ENCODE measurements at places on chromosomes 7 and 10.

- H3K27ac ChIP-seq: peak overlapping the region; percentile 67
- H3K4me1 ChIP-seq: peaks cover 38% of the 10 kb centered on the region
- no peak overlapping the region for H3K4me3 ChIP-seq
- DNase-seq: peak; percentile 47
Observed at GRCh38 chr10:113957013-113957412, 86.7 kb upstream of the ADRB1 start.

GRCh38 chr10:22557321-22557720, 157.1 kb downstream of the PIP4K2A start:
- H3K4me1 ChIP-seq: no peaks in the 10 kb centered on the region
- no peak overlapping the region for H3K27ac ChIP-seq
- no peak for DNase-seq
- H3K36me3 ChIP-seq: no peaks in the 10 kb centered on the region

DNA sequence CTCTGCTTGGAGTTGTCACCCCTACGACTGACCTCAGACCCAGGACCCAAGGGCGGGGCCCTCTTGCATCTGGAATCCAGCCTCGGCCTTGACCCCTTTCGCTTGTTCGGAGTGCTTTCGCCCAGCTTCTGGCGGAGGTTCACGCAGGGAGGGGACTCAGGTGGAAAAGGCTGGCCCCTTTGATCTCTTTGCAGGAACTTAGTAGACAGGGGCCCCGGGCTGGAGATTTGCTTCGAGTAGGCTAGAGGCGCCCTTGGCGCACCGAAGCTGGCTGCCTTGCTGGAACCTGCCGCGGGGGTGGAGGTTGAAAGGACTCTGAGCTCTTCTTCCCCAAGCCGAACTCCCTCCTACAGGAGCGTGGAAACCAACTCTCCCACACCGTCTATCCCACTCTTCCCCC, 255.1 kb downstream of the OTUD1 start:
- no peak for DNase-seq
- peaks cover 14% of the 10 kb centered on the region for H3K27me3 ChIP-seq
- no peaks in the 10 kb centered on the region for H3K36me3 ChIP-seq
- no peak overlapping the region for H3K4me3 ChIP-seq
- H3K4me1 ChIP-seq: peaks cover 9% of the 10 kb centered on the region

DNA sequence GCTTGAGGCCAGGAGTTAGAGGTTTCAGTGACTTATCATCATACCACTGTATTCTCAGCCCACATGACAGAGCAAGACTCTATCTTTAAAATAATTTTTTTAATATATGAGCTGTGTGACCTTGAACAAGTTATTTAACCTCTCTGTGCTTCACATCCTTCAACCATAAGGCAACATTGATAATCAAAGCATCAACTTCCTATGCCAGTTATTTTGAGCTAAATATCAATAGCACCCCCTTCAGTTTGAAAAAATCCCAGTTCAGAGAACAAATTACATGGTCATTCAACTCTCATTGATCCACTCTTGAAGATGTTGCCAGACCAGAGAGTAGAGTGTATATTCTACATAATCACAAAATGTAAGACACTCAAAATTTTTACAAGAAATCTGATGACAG, 53.0 kb downstream of the ASNS start:
- DNase-seq: no peak
- H3K4me1 ChIP-seq: no peaks in the 10 kb centered on the region
- no peak overlapping the region for H3K4me3 ChIP-seq
- no peaks in the 10 kb centered on the region for H3K36me3 ChIP-seq
- no peak overlapping the region for H3K27ac ChIP-seq

- no peak overlapping the region for H3K27ac ChIP-seq
- no peaks in the 10 kb centered on the region for H3K36me3 ChIP-seq
- peaks cover 15% of the 10 kb centered on the region for H3K27me3 ChIP-seq
- DNase-seq: peak; percentile 56
Observed at GRCh38 chr10:71396084-71396710, 523 bp upstream of the CDH23 start.

GRCh38 chr10:61024856-61025201, 80.8 kb upstream of the RHOBTB1 start:
- H3K27ac ChIP-seq: no peak overlapping the region
- no peak for DNase-seq
- H3K4me1 ChIP-seq: no peaks in the 10 kb centered on the region
- H3K4me3 ChIP-seq: no peak overlapping the region

DNA sequence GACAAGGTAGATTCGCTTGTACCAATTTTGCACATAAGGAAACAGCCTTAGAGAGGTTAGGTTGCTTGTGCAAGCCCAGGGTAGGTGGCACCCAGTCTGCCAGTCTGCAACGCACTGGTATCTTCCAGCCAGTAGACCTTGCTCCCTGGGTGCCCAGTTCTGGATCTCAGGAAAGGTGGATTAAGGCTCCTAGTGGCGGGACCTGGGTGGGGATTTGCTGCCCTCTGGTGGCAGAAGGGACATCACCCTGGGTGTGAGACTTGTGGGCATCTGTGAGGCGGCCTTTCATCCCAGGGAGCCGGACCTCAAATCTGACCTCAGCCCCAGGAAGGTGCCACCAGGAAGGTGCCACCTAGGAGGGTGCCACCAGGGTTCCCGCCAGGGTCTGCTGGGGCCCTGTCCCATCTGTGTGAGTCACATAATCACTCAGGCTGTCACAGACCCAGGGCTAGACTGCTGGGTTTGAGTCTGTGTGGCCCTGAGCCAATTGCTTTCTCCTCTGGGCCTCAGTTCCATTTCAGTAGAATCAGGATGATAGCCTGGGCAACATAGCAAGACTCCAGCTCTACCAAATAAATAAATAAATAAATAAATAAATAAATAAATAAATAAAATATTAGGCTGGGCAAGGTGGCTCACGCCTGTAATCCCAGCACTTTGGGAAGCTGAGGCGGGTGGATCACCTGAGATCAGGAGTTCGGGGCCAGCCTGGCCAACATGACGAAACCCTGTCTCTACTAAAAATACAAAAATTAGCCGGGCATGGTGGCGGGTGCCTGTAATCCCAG, 5.3 kb upstream of the PRKRIP1 start:
- no peak overlapping the region for H3K4me3 ChIP-seq
- H3K4me1 ChIP-seq: no peaks in the 10 kb centered on the region
- no peaks in the 10 kb centered on the region for H3K36me3 ChIP-seq
- no peaks in the 10 kb centered on the region for H3K27me3 ChIP-seq
- peak; percentile 84 for DNase-seq

GRCh38 chr7:88101769-88102168, 118.1 kb downstream of the SRI start:
- no peaks in the 10 kb centered on the region for H3K4me1 ChIP-seq
- no peak for DNase-seq
- no peak overlapping the region for H3K4me3 ChIP-seq
- no peaks in the 10 kb centered on the region for H3K36me3 ChIP-seq

GRCh38 chr7:139232377-139232717, 1.3 kb downstream of the UBN2 start:
- DNase-seq: no peak
- H3K4me1 ChIP-seq: peaks cover 15% of the 10 kb centered on the region
- no peak overlapping the region for H3K27ac ChIP-seq
- H3K27me3 ChIP-seq: no peaks in the 10 kb centered on the region

- H3K27me3 ChIP-seq: no peaks in the 10 kb centered on the region
- no peak overlapping the region for H3K27ac ChIP-seq
- H3K4me3 ChIP-seq: no peak overlapping the region
- no peak for DNase-seq
- no peaks in the 10 kb centered on the region for H3K4me1 ChIP-seq
Observed at GRCh38 chr7:27420702-27421101, 178.1 kb downstream of the EVX1 start.

- no peak overlapping the region for H3K27ac ChIP-seq
- H3K4me3 ChIP-seq: no peak overlapping the region
- H3K4me1 ChIP-seq: peaks cover 16% of the 10 kb centered on the region
- no peaks in the 10 kb centered on the region for H3K36me3 ChIP-seq
- no peak for DNase-seq
- H3K27me3 ChIP-seq: no peaks in the 10 kb centered on the region
Observed at GRCh38 chr10:92567952-92568600, 5.8 kb downstream of the IDE start.

DNA sequence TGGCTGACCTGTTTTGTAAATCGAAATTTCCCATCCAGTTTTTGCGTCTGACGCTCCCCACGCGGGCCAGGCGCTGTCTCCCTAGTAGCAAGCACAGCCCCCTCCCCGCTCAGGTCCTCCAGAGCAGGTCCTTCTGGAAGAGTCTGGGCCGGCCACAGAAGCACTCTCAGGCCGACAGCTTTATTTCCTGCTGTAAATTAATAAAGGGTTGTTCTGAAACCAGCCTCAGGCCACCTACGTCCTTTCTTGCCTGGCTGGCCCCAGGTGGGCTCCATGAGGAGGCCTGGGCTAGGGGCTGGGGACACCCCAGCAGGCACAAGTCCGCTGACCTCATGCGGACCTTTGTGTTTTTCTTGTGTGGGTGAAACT, 35.2 kb downstream of the CAMK2B start:
- H3K4me1 ChIP-seq: no peaks in the 10 kb centered on the region
- no peak overlapping the region for H3K27ac ChIP-seq
- no peak overlapping the region for H3K4me3 ChIP-seq

DNA sequence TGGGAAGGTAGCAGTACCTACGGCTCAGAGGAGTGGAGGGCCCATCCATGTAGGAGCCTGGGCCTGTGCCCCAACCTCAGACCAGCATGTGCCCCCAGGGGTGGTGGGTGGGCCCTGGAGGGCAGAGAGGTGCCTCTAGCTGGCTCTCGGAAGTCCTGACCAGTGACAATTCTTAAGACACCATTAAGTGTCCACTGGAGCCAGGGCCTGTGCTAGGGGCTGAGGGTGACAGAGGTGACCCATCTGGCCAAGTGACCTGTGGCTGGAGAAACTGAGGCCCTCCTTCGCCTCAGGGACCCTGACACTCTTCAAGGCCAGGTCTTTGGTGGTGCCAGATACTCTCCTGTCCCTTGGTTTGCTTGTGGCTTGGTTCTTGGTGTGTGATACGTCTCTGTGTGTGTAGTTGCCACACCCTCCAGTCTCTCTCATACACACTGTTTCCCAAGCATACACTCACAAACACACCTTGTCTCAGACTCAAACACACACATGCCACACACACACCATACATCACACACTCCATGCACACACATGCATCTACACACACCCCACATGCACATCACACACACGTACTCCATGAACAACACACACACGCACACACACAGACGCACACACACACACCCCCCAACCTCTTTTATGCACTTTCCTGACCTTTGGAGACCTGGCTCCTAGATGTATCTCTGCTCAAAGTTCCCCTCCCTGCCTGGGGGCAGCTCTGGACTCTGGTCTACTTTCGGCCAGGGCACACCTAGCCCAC, 897 bp upstream of the RAMP3 start:
- no peak overlapping the region for H3K4me3 ChIP-seq
- H3K36me3 ChIP-seq: no peaks in the 10 kb centered on the region
- no peaks in the 10 kb centered on the region for H3K27me3 ChIP-seq
- no peak for DNase-seq

DNA sequence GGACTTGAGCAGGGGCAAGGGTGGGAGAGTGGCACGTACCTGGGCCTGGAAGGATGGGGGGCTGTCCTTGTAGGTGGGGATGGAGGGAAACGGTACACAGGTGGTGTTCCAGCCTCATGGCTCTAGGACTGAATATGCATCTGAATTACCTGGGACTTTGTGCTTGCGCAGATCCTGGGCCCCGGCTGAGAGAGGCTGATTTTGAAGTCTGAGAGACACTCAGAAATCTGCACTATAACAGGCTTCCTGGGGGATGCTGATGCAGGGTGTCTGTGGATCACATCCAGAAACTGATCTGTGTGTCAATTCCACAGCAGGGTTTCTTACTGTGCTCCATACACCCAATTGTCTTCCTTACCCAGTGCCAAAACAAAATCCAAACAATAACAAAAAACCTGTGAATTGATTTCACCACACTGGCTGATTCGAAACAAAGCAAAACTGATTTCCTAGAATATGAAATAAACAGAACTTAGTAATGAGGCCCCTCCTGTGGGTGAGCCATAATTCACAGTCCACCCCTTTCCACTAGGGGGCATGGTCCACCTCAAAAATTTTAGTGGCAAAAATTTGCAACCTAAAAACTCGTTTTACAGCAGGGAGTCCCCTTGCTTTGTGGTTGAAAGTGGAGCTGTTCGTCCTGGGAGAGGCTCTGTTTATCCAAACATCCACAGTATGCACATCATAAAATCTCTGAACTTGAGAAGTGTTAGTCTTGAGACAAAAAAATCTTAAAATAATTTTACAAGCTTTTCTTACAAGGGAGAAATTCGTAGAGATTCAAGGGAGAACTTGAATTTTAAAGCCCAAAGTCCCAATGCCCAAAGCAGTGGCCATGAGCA, 32.0 kb upstream of the PLEKHA1 start:
- DNase-seq: peak; percentile 33
- no peaks in the 10 kb centered on the region for H3K36me3 ChIP-seq
- no peak overlapping the region for H3K27ac ChIP-seq
- no peaks in the 10 kb centered on the region for H3K27me3 ChIP-seq
- no peak overlapping the region for H3K4me3 ChIP-seq

DNA sequence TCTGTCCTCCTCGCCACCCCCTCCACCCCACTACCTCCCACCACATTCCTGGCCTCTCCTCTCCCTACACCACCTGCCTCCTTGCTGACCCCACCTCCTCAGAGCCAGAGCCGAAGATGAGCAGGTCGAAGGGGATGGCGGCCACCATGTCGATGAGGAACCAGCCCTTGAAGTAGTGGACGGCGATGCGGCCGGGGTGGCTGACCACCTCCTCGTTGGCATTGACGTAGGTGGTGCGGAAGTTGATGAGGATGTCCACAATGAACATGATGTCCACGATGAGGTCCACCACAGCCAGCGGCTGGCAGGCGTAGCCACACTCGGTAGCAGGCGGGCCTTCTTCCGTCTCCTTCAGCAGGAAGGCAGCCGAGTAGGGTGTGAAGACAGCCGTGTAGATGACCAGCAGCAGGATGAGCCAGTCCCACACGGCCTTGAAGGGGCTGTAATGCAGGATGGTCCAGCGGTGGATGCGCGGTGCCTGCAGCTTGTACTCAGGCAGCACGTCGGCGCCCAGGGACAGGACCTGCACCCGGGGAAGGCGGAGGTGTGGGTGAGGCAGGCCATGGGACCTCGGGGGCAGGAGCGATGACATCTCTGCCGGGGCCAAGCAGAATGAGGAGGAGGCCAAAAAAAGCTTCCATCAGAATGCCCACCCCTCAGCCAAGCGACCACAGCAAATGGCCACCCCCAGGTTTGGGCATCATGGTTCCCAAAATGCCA, 25.6 kb downstream of the KCNH2 start:
- peaks cover 7% of the 10 kb centered on the region for H3K4me1 ChIP-seq
- no peaks in the 10 kb centered on the region for H3K36me3 ChIP-seq
- H3K4me3 ChIP-seq: no peak overlapping the region

DNA sequence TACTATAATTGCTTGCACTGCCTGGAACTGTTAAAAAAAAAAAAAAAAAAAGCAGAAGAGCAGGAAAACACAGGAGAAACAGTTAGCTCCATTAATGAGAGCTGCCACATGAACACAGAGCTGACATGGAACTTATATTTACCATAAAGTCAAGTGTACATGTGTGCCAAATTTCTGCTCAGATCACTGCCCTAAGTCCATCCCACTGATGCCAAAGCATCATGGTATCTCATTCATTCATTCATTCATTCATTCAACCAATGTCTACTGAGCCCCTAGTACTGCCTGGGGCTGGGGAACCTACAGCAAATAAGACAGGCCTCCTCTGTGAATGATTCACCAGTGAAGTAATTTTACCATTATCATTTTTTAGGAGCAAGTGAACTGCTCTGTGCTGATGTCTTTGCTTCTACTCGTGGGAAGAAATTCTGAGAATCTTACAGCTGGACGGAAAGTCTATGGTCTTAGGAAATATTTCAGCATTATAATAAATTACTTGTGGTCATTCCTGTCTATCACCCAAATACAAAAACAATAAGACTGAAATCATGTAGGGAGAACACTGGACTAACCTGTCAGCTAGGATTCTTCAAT, 58.8 kb upstream of the ABLIM1 start:
- no peak overlapping the region for H3K27ac ChIP-seq
- DNase-seq: no peak
- H3K4me3 ChIP-seq: no peak overlapping the region
- no peaks in the 10 kb centered on the region for H3K36me3 ChIP-seq
- H3K27me3 ChIP-seq: no peaks in the 10 kb centered on the region
- peaks cover 73% of the 10 kb centered on the region for H3K4me1 ChIP-seq

Measured in thyroid gland (tissue), 4 donors.